ENCODE measurements at places on chromosomes 3 and 15. TPM values are rescaled to one million over a fixed set of nuclear protein-coding genes. Genes with fewer than 3 reads are reported as not detected.

Gene ACTC1
- not detected for total RNA-seq

Gene SCN5A
- total RNA-seq: not detected

Gene DUOXA2
- not detected for total RNA-seq

Gene STAB1
- total RNA-seq: 0.07 TPM

Gene IGSF10
- total RNA-seq: not detected

Gene HRG
- total RNA-seq: not detected

GRCh38 chr15:69648212-69648611, 195.6 kb downstream of the RPLP1 start:
- DNase-seq: no peak

DNA sequence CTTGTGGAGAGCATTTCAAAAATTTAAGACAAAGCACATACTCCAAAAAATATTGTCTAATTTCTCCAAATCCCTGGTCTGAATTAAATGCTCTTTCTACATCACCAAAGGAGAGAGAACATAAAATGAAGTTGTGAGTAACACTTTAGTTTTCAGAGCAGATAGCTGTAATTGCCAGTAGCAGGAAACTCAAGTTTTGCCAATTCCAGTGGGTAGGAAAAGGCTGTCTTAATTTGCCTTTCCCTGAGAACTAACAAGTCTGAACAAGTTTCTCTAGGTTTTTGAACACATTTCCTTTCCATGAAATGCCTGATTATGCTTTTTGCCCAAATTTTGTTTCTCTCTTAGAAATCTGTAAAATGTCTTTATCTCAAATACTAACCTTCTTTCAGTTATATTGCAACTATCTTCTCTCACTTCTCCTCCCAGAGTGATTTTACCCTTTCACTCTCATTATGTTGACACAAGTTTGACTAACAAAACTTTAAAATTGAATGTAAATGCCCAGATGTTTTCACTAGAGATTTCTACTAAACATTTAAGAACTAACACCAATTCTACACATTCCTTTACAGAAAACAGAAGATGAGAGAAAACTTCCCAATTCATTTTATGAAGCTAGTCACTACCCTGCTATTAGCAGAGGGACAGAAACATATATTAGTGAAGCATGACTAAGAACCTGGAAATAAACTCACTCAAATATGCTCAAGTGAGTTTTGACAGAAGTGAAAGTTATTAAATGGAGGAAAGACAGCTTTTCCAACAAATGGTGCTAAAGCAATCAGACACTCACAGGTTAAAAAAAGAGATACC, 38.4 kb downstream of the RFX7 start:
- no peak for DNase-seq

GRCh38 chr3:186307594-186308221, 54.3 kb downstream of the DGKG start:
- DNase-seq: peak; percentile 71

DNA sequence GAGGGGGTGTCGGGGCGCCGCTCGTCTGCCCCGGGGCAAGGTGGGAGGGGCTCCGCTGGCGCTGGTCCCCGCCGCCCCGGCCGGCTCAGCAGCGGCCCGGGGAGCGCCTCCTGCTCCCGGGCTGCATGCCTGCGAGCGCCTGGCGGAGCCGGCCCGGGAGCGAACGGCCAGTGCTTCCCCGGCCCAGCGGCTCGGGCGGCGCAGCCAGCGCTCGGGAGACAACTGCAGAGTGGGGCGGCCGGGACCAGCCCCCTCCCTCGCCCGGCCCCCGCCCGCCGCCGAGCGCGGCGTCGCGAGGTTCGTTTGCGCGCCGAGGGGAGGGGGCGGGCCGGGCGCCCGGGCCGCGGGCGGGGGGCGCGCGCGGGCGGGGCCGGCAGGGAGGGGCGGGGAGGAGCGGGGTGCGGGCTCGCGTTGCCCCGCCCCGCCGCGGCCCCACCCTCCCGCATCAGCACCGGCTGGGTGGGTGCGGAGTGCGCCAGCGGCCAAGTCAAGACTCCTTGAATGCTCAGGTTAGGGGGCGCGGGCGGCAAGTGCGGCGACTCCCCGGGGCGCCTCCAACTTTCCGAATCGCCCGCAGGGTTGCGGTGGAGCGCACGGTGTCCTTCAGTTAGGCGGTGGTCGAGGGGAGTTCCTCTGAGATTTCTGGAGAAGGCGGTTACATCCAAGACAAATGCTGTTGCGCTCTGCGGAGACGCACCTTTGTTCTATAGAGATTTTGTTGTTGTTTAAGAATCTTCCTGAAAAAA, at the start of gene RGMA:
Gene RGMA, minus strand, starts transcription at position 231 of the 746 bp plus-strand sequence. CDS start 279 bp downstream, outside the sequence.
- DNase-seq: no peak

DNA sequence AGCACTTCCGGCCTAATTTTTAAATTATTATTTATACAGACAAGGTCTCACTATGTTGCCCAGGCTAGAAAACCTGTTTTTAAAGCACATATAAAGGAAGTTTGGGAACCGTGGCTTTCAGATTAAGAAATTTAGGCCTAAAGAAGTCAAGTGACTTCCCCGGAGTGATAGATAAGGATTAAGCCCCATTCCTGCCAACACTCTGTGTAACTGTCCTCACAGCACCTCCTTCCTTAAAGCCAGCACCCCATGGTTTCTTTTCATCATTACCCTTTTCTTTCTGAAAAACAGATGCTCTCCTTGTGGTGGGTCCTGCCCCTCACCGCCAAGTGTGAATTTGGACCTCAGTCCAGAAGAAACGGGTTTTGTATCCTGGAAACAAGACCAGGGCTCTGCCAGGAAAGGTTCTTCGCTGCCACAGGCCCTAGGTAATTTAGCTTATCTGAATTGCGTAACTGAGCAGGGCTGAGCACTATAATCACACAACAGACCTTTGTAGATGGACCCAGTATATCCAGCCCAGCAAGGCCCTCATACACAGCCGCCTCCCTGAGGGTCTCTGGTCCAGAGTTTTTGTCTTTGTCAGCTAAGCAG, 231.3 kb downstream of the PLCL2 start:
- DNase-seq: peak; percentile 47

DNA sequence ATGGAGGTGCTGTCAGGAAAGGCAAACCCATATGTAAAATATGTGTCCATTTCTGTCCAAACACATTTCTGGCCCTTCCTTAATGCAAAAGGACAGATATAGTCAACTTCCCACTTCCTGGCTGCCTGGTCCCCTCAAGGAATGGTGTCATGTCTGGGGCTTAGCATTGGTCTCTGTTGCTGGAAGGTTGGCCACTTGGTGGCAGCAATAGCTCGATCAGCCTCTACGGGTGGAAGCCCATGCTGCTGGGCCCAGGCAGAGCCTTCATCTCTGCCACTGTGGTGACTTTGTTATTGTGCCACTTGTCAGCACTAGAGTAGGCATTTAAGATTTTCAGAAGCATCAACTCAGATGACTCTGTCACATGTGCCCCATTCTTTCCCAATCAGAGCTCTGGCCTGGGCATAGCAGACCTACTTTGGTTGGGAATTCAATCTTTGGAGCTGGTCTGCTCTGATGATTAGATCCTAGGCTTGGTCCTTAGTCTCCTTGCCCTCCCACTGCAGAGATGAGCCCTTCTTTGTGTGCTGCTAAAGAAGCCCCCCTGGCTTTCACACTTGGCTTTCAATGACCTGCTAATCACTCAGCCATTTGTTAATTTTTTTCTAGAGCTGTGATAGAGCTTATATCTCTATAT, 51.0 kb upstream of the SPSB4 start:
- DNase-seq: peak; percentile 84

DNA sequence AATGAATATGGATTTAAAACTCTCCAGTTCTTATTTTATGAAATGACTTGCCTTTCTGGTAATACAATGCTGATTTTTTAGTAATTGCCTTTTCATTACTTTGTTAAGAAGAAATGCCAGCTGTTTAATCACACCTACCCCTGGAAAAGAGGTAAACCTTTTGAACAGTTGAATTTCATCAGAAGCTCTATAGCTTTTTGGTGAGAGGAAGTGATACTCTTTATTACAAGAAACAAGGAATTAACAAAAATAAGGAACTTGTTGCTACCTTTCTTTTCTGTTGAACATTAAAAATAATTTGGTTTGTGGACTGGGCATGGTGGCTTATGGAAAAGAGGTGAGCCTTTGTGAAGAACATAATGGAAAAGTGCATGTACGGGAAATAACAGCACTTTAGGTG, 19.7 kb downstream of the BLOC1S6 start:
- DNase-seq: no peak

- DNase-seq: no peak
Observed at GRCh38 chr3:23633261-23633960, 172.3 kb upstream of the UBE2E1 start.

GRCh38 chr3:120498556-120499346, 48.0 kb upstream of the FSTL1 start:
- no peak for DNase-seq

DNA sequence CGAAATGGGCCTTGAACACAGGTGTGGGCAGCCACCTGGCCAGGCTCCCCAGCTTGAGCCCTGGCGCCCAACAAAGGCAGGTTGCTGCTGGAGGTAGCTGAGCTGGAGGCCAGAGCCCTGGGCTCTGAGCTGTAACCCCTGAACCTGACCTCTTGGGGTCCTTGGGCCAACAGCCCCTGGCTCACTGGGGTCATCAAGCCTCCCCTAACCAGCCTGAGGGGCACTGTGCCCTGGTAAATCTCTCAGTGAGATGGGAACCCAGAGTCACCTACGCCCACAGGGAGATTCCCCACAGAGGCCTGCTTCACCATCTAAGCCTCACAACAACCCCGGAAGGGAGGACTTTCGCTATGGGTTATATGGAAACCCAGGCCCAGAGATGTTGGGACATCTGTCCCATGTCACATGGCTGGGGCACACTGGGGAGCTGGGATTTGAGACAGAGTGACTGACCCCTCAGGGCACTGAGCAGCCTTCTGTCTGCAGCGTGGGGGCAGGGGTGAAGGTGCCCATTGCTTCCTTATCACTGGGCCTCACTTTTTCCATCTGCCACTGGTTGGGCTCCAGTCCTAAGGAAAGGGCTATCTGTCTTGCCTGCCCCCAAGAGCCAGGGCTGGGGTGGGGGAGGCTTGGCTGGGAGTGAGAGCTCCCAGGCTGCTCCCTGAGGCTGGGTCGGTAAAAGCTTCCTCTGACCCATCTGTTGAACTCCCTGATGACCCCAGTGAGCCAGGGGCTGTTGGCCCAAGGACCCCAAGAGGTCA, 59.1 kb downstream of the IQSEC1 start:
- DNase-seq: peak; percentile 84

DNA sequence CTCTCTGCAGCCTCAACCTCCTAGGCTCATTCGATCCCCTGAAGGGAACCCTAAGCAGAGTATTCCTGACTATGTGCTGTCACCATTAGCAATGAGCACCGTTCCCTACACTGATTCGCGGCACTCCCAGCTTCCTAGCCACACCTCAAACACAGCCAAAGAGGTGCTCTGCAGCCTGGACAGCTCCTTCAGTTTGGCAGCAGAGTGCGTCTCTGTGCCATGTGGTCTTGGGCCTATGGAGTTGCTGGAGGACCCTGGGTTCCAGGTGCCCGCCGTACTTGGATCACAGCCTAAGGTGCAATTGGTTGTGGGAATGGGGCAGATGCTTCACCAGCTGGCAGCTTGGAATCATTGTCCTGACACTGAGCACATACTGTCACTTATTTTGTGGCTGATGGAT, 17.3 kb upstream of the IL12A start:
- DNase-seq: peak; percentile 42

GRCh38 chr3:196111939-196112386, 30.1 kb upstream of the TFRC start:
- DNase-seq: peak; percentile 85

GRCh38 chr3:108251265-108251664, 29.0 kb upstream of the IFT57 start:
- no peak for DNase-seq

DNA sequence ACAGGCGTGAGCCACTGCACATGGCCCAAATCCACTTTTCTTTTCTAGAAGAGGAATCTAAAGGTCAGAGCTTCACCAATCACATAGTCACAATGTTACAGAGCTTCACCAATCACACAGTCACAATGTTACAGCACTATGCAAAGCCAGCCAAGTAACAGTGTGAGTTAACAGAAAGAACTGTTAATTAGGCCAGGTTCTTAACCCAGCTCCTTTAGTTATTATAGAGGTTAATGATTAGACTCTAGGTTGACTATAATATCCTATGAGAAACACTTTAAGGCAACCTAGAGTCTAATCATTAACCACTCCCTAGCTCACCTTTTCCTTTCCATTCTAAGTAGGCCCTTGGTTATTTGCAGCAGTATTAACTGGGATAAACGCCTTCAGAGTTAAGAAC, 54.0 kb downstream of the TASOR start:
- DNase-seq: no peak

DNA sequence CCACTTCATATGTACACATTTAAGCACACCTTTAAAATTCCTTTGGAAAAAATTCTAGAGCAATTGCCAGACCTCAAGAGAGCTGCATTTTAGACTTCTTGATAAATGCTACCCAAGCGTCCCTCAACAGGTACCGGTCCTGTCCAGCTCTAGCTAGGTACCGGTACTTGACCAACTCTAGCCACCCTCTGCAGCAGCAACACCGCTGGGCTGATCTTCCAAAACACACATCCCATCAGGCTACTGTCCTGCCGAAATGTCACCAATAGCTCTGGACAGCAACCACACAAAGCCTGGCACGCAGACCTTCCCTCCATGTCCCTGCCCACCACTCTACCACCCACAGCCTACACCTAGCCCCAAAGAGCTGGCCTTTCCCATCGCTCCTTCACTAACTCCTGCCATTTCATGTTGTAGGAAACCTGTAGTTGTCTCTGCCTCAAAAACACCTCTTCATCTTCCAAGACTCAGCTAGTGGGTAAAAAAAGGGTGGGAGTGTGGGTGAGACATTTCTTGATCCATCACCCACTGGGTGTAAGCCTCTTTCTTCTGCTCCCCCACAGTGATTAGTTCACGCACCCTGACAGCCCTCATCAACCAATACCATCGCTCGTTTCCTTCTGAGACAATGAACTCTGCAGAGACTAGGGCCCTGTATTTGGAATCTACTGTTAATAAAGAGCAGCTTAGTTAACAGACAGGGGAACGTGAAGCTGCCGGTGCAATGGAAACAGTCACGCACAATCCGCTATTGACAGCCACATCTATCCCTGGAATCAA, 6.8 kb downstream of the CHSY1 start:
- no peak for DNase-seq

DNA sequence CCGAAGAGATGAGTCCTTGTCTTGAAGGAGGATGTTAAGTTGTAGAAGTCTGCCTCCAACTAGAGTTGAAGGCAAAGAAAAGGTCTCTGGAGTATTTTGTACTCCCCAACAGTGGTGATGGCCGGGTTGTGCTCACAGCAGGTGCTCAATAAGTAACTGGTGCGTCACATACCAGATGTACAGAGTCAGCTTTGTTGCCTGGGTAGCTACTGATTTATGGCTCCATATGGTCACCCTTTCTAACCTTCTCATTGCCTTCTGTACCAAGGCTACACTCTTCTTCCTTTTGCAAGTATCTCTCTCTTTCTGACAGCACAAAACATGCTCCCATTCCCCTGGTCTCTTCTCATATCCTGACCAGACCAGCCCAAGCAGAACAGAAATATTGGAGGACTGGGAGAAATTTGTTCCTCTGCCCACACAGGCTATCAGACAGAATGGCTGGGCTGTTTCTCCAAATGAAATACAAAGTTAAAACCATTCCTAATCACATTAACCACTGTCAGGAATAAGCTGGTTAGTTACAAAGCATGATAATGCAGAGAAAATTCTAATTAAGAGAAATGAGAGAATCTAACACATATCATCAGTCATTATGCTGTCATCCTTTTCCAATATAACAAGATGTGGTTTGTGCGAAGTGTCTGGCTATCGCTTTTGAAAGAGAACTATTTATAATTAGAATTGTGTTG, 150.1 kb upstream of the LRRN1 start:
- DNase-seq: no peak

GRCh38 chr3:72549761-72550581, 298.3 kb downstream of the SHQ1 start:
- peak; percentile 76 for DNase-seq

Data from activated CD4-positive, alpha-beta T cell treated with anti-CD3 and anti-CD28 coated beads, Interleukin-2, amount 10 ng/mL, durations not matched to agents 24 days and 14 days (primary cell).